Activated gamma-delta T cell treated with Interleukin-2 at 50 U/mL for 16 hours (primary cell): ENCODE measurements at places on chromosomes 1 and 21.

GRCh38 chr1:56404561-56405030 lies 174.8 kb downstream of the PLPP3 start:
- no peak for DNase-seq

GRCh38 chr1:2046953-2047748 lies 3.1 kb upstream of the PRKCZ start:
- DNase-seq, result no peak

DNA sequence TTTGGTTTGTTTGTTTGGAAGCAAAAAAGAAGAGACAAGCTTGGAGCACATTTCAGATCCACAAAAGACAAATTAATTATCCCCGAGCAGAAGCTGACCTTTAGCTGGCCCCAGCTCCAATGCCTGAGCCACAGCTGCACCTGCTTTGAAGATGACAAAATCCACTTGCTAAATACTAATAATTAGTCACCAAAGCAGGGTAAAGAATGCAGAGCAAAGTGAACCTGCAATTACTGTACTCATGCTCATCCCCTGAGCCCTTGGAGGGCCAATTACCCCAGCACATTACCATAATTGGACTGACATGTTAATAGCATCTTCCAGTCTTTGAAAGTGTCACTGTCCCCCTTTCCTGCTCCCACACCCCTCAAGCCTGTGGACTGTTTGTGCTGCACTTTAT lies 38.2 kb upstream of the KCND3 start:
- DNase-seq, result no peak

DNA sequence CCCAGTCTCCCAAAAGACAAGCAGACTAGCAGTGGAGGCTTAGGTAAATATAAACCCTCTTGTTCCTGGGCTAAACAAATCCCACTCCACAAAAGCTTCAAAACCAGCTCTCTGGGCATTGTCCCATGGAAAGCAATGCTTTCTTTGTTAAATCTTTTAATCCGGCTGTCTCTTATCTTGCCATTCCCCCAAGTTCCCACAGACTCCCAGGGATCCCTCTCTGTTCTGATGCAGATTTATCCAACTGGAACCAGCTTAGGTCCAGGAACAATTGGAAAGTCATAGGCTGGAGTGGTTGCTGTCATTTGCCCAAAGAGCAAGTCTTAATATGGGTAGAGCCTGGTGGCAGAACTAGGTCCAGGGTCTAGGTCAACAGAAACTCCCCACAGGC lies 110.1 kb upstream of the ATP1A1 start:
- no peak for DNase-seq

DNA sequence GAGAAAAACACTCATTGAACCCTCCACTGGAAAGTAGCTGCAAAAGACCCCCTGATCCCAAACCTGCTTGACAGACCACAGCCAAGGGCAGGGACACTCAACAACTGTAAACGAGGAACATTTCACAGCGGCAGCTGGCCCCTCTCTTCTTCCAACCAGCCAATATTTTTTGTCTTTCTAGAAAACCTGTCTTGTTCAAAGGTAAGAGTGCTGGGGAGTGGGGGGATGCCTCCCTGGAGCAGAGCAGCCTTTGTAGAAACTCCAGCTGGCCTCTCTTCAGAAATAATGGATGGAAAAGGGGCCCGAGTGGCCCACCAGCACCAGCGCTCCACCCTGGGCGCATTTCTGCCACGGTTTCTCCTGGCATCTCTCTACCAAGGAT lies 384.0 kb downstream of the RRAGC start:
- no peak for DNase-seq

DNA sequence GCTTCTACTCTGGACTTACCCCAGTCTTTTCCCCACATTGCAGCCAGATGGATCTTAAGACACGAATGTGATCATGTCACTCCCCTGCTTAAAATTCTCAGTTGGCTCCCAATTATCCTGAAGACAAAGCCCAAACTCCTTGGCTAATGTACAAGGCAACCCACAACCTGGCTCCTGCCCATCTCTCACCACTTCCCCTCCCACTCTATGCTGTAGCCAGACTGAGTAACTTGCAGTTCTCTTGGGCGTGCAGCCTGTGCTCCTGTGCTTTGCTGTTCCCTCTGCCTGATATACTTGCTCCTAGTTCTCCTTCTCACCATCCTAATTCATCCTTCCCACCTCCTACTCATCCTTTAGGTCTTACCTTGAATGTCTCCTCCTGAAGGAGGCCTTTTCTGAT lies 56.2 kb downstream of the LGR6 start:
- no peak for DNase-seq

- DNase-seq, result no peak
These were observed 180.3 kb downstream of the DISC1 start for GRCh38 chr1:231806623-231807495.

DNA sequence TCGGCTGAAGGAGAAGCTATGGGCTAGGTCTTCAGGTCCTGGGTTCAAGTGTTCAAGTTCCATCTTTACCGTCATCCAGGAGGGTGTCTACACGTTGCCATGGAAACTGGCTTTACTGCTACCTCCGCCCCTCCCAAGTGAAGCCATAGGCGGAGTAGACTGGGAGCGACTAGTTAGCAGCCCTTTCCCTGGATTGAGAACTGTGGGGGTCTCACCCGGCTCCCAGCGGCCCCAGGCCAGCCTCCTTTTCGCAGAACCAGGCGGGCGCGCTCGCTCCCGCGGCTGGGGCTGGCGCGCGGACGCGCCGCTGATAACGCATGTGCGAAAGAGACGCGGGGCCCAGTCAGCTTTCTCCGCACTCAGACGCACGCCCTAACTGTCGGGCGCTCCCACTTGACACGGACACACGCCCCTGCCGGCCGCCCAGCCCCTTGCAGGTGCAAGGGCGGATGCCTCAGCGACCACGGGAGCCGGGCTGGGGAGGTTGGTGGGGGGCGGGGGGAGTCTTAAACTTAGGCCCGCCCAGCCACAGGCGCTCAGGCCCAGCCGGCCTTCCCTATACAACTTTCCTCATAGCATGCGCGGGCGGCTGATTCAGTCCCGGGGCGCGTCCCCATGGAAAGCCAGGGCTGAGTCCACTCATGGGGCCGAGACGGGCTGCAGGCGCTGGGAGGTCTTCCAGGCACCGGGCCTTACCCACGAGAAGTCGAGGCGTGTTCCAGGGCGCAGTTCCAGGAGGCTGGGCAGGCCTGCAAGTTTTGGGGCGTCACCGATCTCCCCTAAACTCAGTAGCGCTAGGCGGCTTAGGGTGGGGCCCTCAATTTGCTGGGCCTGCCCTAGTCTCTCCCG lies 7.4 kb downstream of the EFNA4 start:
- DNase-seq, result peak; percentile 76

- DNase-seq, result no peak
These were observed 433.4 kb upstream of the CAMK1G start for GRCh38 chr1:209150114-209150513.

DNA sequence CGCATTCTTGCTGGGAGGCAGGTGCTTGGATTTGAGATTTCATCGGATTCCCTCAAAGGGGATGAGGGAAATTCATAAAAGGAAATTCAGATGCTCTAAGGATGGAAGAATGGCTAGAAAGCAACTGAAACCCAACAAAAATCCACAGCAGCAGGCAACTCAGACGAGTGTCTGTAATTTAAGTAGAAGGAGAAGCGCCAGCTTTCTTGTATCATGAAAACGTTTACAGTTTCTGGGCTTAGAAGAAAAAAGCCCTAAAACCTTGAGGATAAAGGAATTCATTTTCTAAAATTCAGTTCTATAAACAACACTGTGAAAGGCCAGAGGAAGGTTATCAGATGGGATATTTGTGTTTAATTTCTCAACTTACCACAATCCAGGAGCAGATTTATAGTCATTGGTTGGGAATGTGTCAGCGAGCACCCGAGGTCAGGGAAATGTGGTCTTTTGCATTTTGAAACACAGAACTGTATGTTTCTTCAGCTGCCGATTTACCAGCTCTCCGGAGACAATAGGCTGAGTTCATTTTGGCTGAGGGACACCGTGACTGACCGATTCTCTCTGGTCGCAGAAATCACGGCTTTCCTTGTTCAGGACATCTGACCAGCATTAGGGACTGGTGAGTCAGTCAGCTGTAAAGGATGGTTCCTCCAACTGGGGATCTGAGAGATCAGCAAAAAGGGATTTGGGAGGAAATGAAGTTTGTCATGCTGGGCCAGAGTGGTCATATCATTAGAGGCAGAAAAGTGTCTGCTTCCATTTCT lies 111.6 kb upstream of the ERRFI1 start:
- no peak for DNase-seq

GRCh38 chr21:33268737-33269441 lies 2.7 kb downstream of the IL10RB start:
- DNase-seq, result no peak

- DNase-seq, result no peak
These were observed 143.3 kb downstream of the PLXNA2 start for GRCh38 chr1:208100906-208101305.

- no peak for DNase-seq
These were observed 674.5 kb downstream of the MATN1 start for GRCh38 chr1:30048905-30049304.

- DNase-seq, result no peak
These were observed 73.0 kb downstream of the CD46 start for GRCh38 chr1:207824691-207825408.

GRCh38 chr1:155548706-155549105 lies 13.9 kb downstream of the ASH1L start:
- no peak for DNase-seq

- no peak for DNase-seq
These were observed 13.0 kb upstream of the MORC3 start for GRCh38 chr21:36306872-36307534.

DNA sequence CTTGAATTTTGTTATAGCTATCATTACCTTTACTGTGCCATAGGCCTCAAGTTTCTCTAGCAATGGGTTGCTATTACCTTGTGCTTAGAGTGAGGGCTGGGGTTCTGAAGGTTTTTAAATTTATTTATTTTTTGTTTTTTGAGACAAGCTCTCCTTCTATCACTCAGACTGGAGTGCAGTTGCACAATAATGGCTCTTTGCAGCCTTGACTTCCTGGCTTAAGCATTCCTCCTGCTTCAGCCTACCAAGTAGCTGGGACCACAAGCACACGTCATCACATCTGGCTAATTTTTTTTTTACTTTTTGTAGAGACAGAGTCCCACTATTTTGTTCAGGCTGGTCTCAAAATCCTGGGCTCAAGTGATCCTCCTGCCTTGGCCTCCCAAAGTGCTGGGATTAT lies 41.5 kb downstream of the SNX27 start:
- no peak for DNase-seq

DNA sequence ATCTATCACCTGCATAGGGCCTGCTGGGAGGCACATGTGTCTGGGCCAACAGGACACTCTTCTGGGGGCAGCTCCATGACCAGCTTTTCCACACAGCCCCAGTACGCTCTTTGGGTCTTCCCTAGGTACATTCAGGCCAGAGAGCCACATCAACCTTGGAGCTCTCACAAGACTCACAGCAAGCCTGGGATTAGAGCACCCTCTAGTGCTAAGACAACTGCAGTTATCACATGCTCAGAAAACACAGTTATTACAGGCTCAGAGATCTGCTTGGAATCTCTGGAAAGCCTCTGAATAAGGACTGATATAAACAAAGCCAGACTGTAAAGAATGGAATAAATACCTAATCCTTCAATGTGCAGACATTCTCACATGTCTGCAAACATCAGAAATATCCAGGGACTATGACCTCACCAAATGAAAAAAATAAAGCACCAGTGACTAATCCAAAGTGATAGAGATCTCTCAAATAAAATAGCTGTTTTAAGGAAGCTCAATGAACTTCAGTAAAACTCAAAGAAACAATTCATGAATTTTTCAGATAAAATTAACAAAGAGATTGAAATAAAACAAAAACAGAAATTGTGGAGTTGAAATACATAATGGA lies 563.9 kb upstream of the NR5A2 start:
- DNase-seq, result no peak
